ENCODE measurements at places on chromosomes 3 and 15.

GRCh38 chr3:137061186-137061585 lies 103.4 kb downstream of the IL20RB start:
- no peaks in the 10 kb centered on the region for H3K4me1 ChIP-seq
- H3K27ac ChIP-seq, result no peak overlapping the region
- DNase-seq, result no peak
- no peaks in the 10 kb centered on the region for H3K36me3 ChIP-seq
- no peaks in the 10 kb centered on the region for H3K27me3 ChIP-seq

DNA sequence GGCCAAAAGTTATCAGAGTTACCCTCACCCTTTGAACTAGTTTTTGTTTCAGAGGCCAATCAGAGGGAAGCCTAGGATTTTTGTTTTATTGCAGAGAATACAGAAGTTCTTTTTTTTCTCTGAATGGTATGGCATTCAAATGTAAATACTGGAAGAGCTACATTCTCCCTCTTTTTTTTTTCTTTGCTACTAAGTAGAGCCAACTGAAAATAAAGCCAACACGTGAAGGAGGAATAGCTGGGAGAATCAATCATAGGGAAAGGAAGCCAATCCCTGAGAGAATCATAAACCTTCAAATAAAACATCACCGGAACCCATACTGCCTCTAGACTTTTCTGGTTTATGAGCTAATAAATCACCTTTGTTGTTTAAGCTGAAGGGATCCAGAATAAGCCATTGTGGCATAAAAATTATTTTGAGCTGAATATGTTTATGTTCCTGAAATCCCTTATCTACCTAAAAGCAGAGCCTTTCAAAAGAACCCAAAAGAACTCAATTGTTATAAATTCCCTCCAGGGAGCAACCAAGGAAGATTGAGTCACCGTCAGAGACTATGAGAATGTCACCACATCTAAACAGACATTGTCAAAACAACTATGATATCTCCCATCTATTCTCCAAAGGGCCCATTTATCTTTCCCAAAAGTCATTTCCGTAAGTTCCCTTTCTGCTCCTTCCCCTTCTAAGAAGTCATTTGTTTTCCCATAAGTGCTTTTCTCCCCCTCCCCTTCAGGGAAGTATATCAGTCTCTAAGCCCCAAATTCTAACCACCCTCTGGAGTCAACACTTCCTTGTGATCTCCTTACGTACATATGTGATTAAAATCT lies 3.8 kb upstream of the ZNF280D start:
- H3K27ac ChIP-seq, result peak overlapping the region; percentile 8
- H3K27me3 ChIP-seq, result no peaks in the 10 kb centered on the region
- H3K36me3 ChIP-seq, result no peaks in the 10 kb centered on the region
- no peak for DNase-seq
- H3K4me1 ChIP-seq, result peaks cover 2% of the 10 kb centered on the region
- H3K4me3 ChIP-seq, result no peak overlapping the region

- no peaks in the 10 kb centered on the region for H3K36me3 ChIP-seq
- H3K27me3 ChIP-seq, result peaks cover 100% of the 10 kb centered on the region
- H3K4me1 ChIP-seq, result peaks cover 12% of the 10 kb centered on the region
- no peak for DNase-seq
- H3K27ac ChIP-seq, result no peak overlapping the region
Observed at GRCh38 chr15:76342058-76342381, 5.4 kb downstream of the ISL2 start.

DNA sequence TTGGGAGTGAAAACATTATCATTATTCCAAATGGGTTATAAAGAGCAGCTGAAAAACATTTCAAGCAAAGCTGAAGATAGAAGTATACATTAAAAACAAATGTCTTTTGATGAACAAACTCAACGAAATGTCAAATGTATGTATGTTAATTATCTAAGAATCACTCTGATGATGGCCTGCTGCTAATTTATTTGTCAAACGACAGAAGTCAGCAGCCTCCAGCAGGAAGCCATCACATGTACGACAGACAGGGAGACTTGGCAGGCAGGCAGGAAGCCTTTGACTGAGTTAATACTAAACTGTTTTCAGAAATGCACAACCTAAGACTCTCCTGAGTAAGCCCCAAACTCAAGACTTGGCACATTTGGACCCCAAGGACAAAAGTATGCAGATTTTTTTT lies 491.1 kb downstream of the ZNF385D start:
- no peak overlapping the region for H3K27ac ChIP-seq
- no peak for DNase-seq
- H3K4me1 ChIP-seq, result no peaks in the 10 kb centered on the region
- no peaks in the 10 kb centered on the region for H3K27me3 ChIP-seq

DNA sequence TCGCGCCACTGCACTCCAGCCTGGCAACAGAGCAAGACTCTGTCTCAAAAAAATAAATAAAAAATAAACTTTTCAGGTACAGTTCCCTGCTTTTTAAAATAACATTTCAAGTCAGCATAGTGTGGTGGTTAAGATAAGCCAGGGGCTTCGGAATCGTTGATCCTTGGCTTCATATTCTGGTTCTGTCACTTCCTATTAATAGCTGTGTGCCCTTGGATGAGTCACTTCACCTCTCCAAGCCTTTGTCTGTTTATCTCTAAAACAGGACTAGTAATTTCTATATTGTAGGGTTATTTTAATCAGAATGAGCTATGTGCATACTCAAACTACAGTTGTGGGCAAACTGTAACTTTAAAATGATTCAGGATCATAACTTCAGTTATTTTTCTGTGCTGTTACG lies 53.8 kb upstream of the SENP5 start:
- H3K4me3 ChIP-seq, result no peak overlapping the region
- no peaks in the 10 kb centered on the region for H3K4me1 ChIP-seq
- H3K36me3 ChIP-seq, result peaks cover 6% of the 10 kb centered on the region
- H3K27me3 ChIP-seq, result no peaks in the 10 kb centered on the region

Measured in breast epithelium (tissue), 4 donors.